GM23338 (cell line): ENCODE measurements at places on chromosomes 7 and 10. TPM values are rescaled to one million over a fixed set of nuclear protein-coding genes. Genes with fewer than 3 reads are reported as not detected.
A peak's percentile ranks its signal among the peaks of the same experiment; 100 is the strongest.

GRCh38 chr10:48493083-48493871 is 111.6 kb downstream of the ARHGAP22 start:
- no peaks in the 10 kb centered on the region for H3K4me1 ChIP-seq
- H3K27me3 ChIP-seq: no peaks in the 10 kb centered on the region

- H3K4me1 ChIP-seq: peaks cover 73% of the 10 kb centered on the region
- no peaks in the 10 kb centered on the region for H3K27me3 ChIP-seq
- H3K4me3 ChIP-seq: no peak overlapping the region
These were observed 46.7 kb downstream of the PARD3 start for GRCh38 chr10:34768261-34768971.

GRCh38 chr10:93075369-93076221 is 1.9 kb downstream of the CYP26A1 start:
- H3K27ac ChIP-seq: no peak overlapping the region
- H3K36me3 ChIP-seq: no peaks in the 10 kb centered on the region
- H3K4me3 ChIP-seq: peak overlapping the region; percentile 70

Gene OPALIN
- not detected in 2 replicates for total RNA-seq

Gene CC2D2B
- 0.24 TPM in 1 of 2 replicates, not detected in the other for total RNA-seq

GRCh38 chr7:120021085-120021484 is 251.9 kb upstream of the KCND2 start:
- H3K27ac ChIP-seq: no peak overlapping the region; the same call in 1 of the 2 replicates

- no peaks in the 10 kb centered on the region for H3K36me3 ChIP-seq
- no peak overlapping the region for H3K4me3 ChIP-seq
- H3K27me3 ChIP-seq: no peaks in the 10 kb centered on the region
- no peak for DNase-seq
These were observed 280.4 kb downstream of the CAMK1D start for GRCh38 chr10:12629767-12630165.

DNA sequence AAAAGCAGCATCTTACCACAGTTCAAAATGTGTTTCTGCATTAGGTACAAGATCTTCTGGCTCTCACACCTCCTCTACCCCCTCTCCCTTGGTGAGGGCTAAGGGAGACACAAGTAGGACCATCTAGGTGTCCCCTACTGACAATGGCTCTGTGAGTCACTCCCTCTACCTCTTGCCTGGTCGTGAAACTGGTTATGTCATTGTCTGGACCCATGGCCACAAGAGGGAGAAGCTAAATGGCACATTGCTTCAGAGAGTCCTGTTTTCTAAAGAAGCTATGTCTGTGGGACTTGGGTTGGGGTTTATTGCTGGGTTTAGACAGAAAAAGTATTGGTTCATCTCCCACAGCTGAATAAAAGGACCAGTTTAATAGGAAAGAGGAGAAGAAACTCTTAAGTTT is 4.0 kb upstream of the PLXNA4 start:
- H3K27me3 ChIP-seq: peaks cover 47% of the 10 kb centered on the region
- H3K27ac ChIP-seq: no peak overlapping the region
- no peak overlapping the region for H3K4me3 ChIP-seq
- no peaks in the 10 kb centered on the region for H3K36me3 ChIP-seq
- H3K4me1 ChIP-seq: peaks cover 10% of the 10 kb centered on the region
- peak; percentile 30 for DNase-seq
